ENCODE measurements at places on chromosomes 11 and 22. TPM values are rescaled to one million over a fixed set of nuclear protein-coding genes. Genes with fewer than 3 reads are reported as not detected.

Gene RTN3
- 29.0 TPM for total RNA-seq

Gene LDHAL6A
- not detected for total RNA-seq

Gene ACCS
- total RNA-seq, result 3.6 TPM

Gene F2
- 0.38 TPM for total RNA-seq

Gene MGAT3
- total RNA-seq, result 0.13 TPM

Gene ANGPTL5
- total RNA-seq, result not detected

Gene OPCML
- not detected for total RNA-seq

Gene SMC1B
- not detected for total RNA-seq

Gene APOC3
- total RNA-seq, result not detected

Gene ASCC2
- total RNA-seq, result 35.1 TPM

Gene MS4A6E
- not detected for total RNA-seq

Gene ARHGAP32
- 50.8 TPM for total RNA-seq

Gene WEE1
- 14.6 TPM for total RNA-seq

Gene NLRP6
- total RNA-seq, result not detected

Gene ANO9
- 7.4 TPM for total RNA-seq

Gene SUSD2
- under 0.01 TPM for total RNA-seq

Gene HBD
- total RNA-seq, result not detected

Gene OR5P2
- total RNA-seq, result not detected

Gene PATE4
- total RNA-seq, result not detected

Gene FGF4
- total RNA-seq, result not detected

Gene ZNF408
- total RNA-seq, result 8.2 TPM

Gene MMP8
- total RNA-seq, result not detected

Gene RANBP1
- total RNA-seq, result 147 TPM

Gene NLRP14
- 0.13 TPM for total RNA-seq

Gene ISX
- total RNA-seq, result not detected

Gene NAT10
- 16.3 TPM for total RNA-seq

Gene SLC17A6
- not detected for total RNA-seq

Gene XKR3
- not detected for total RNA-seq

Gene PANX2
- total RNA-seq, result 0.26 TPM

Gene OR52A1
- total RNA-seq, result not detected

Gene UBQLN3
- total RNA-seq, result 0.13 TPM

Gene ANO5
- total RNA-seq, result 0.26 TPM

Gene C22orf31
- total RNA-seq, result not detected

Gene LMO1
- total RNA-seq, result not detected

Gene TMEM121B
- not detected for total RNA-seq

Gene PIH1D2
- total RNA-seq, result 0.51 TPM

Gene SMTNL1
- total RNA-seq, result not detected

Gene DNAJC4
- 10.1 TPM for total RNA-seq

Gene DLG2
- total RNA-seq, result 0.26 TPM

Gene KDM4D
- 0.53 TPM for total RNA-seq

Gene SRRD
- 26.6 TPM for total RNA-seq

Gene SC5D
- total RNA-seq, result 73.6 TPM

Gene C11orf91
- total RNA-seq, result not detected

Gene GATD1
- 17.9 TPM for total RNA-seq

Gene BCO2
- total RNA-seq, result 1.0 TPM

Gene C11orf21
- not detected for total RNA-seq

All from bronchial epithelial cell (primary cell).